Stimulated activated CD4-positive, alpha-beta T cell treated with anti-CD3 and anti-CD28 coated beads, Interleukin-1b, Interleukin-23, amount 100 ng/mL, for 1 hour (primary cell): ENCODE measurements at places on chromosomes 5 and 9.

DNA sequence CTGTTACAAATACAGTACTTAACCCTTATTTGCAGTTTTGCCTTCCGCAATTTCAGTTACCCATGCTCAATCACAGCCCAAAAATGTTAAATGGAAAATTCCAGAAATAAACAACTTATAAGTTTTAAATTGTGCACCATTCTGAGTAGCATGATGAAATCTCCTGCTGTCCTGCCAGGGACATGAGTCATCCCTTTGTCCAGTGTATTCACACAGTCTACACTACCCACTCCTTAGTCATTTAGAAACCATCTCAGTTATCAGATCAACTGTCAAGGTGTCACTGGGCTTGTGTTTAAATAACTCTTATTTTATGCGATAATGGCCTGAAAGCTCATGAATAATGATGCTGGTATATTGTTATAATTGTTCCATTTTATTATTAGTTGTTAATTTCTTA lies 95.8 kb downstream of the PLCXD3 start:
- no peak for DNase-seq

DNA sequence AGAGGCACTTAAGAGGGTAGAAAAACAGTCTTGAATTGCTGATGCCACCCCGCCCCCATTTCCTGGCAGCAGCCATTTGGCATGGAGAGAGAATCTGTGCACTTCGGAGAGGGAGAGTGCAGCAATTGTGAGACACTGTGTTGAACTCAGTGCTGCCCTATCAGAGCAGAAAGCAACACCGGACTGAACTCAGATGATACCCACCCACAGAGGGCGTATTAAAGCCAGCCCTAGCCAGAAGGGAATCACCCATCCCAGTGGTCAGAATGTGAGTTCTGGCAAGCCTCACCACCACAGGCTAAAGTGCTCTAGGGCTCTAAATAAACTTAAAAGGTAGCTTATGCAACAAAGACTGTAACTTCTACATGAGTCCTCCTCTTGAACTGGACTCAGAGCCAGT lies 88.4 kb upstream of the RGS7BP start:
- no peak for DNase-seq

- DNase-seq = no peak
Measured at GRCh38 chr9:6902423-6902822, 144.7 kb downstream of the KDM4C start.

GRCh38 chr5:35246411-35246810 lies 16.1 kb upstream of the PRLR start:
- DNase-seq = no peak

GRCh38 chr5:56299212-56299611 lies 66.1 kb upstream of the ANKRD55 start:
- no peak for DNase-seq

DNA sequence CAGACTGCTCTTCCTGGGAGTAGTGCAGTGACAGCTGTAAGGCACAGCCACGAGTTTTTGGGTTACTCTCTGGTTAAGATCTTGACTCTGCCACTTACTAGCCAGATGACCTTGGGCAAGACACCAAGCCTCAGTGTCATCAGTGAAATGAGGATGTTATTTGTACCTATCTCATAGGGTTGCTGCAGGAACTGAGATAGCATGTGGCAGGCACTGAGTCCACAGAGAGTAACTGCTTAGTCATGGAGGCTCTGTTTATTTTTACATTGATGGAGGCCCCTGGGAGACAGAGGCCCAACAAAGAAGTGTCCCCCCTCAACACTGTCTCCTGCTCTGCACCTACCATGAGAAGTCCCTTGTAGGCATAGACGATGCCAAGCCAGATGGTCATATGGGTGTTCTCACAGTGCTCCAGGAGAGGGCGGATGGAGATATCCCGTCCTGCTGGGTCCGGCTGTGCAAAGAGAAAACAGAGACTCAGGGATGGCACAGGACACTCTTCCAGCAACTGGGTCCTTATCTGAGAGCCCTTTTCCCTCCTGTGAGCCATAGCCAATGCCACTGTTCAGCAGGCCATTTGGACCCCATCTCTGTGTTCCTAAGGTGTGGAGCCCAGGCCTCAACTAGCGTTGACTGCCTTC lies 55.4 kb upstream of the TBC1D2 start:
- no peak for DNase-seq

- no peak for DNase-seq
Measured at GRCh38 chr5:74647096-74647495, 6.6 kb upstream of the ENC1 start.

DNA sequence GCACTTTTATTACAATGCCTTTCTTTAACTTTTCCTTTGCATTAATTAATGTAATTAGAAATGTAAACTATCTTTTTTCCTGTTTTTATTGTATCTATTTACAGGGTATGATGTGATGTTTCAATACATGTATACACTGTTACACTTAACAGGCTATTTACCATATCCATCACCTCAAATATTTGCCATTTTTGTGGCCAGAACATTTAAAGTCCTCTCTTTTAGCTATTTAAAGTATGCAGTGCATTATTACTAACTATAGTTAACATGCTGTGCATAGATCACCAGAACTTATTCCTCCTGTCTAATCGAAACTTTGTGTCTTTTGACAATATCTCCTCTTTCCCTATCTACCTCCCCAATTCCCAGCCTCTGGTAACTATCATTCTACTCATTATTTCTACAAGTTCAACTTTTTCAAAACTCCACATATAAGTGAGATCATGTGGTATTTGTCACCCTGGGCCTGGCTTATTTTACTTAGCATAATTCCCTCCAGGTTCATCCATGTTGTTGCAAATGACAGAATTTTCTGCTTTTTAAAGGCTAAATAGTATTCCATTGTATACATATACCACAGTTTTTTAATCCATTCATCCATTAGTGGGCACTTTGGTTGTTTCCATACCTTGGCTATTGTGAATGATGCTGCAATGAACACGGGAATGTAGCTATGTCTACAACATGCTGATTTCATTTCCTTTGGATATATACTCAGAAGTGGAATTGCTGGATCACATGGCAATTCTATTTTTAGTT lies 32.8 kb downstream of the OR2K2 start:
- DNase-seq = no peak
